ENCODE measurements at places on chromosomes 13 and 19.
A peak's percentile ranks its signal among the peaks of the same experiment; 100 is the strongest.

- DNase-seq, result peak; percentile 74
These were observed 12.8 kb upstream of the SELENOW start for GRCh38 chr19:47765523-47766358.

DNA sequence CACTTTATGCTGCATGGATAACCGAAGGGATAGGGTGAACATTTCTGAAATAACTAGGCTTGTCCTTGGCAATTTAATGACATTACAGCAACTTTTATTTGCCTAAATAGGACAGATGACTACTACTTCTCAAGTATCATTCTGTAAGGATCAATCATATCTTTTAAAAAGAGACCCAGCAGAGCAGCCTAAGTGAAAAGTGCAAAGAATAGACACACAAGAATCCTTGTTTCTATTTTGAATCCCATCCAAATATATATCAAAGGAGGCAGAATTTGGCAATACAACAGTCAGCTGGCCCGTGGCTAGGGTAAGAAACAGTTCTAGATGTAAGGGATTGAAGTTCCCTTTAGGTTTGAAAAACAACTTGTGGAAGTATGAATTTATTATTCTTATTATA lies 6.9 kb downstream of the THSD1 start:
- DNase-seq, result no peak

DNA sequence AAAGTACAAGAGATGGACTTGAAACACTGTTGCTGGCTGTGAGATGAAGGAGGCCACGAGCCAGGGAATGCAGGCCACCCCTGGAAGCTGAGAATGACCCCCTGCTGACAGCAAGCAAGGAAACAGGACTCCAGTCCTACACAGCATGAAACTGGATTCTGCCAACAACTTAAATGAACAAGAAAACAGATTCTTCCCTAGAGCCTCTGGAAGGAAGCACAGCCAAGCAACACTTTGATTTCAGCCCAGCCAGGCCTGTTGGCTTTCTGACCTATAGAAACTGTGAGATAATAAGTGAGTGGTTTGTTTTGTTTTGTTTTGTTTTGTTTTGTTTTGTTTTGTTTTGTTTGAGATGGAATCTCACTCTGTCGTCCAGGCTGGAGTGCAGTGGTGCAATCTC lies 105.3 kb upstream of the CACNA1A start:
- DNase-seq, result no peak

DNA sequence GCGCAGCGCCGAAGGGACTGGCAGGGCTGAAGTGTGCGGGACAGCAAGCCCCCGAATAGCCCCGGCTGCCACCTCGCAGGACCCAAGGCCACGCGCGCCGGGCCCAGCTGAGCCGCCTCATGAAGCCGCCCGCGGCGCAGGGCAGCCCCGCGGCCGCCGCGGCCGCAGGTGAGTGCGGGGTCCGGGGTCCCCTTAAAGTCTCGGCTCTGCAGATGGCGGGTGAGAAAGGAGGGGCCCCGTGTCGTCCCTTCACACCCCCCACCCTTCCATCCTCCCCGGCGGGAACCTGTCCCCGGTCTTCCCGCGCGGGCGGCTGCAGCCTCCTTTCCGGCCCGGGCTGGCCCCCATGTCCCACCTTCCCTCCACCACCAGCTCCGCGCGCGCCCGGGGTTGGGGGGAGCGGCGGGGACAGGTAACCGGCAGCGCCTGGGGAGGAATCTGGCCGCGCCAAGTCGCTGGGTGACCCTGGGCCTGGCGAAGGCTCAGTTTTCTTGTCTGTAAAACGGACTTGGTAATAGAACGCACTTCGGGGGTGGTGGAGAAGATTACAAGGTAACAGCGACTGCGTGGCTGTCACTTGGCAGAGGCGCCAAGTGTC lies 338 bp downstream of the RGCC start:
- peak; percentile 21 for DNase-seq

- no peak for DNase-seq
These were observed 42.0 kb downstream of the SLC15A1 start for GRCh38 chr13:98710521-98710920.

GRCh38 chr19:7677669-7678311 lies 900 bp downstream of the MCEMP1 start:
- DNase-seq, result no peak

- no peak for DNase-seq
These were observed 20.9 kb downstream of the VSTM2B start for GRCh38 chr19:29546583-29547190.

GRCh38 chr13:40189426-40189825 lies 477.0 kb downstream of the FOXO1 start:
- no peak for DNase-seq

- no peak for DNase-seq
These were observed 88.8 kb downstream of the ZNF429 start for GRCh38 chr19:21593934-21594820.
